ENCODE measurements at places on chromosomes 3 and 15. TPM values are rescaled to one million over a fixed set of nuclear protein-coding genes. Genes with fewer than 3 reads are reported as not detected.

GRCh38 chr3:105532251-105532650 lies 165.5 kb downstream of the ALCAM start:
- no peak for DNase-seq

GRCh38 chr3:184168363-184169120 lies 6.1 kb upstream of the AP2M1 start:
- DNase-seq: no peak

DNA sequence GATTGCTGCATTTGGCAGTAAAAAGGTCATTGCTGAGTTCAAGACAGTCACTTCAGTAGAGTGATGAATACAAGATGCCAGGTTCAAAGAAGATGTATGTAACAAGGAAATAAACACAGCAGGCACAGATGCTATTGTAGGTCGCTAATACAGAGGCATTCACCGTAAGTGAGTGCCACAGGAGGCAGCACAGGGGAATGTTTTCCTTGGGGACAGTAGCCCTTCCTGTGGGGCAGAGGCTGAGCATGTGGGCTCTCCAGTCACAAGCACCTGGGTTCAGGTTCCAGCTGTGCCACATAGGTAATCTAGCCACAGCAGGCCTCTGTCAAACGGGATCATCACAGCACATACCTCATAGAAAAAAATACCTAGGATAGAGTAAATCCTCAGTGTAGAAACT lies 86.3 kb downstream of the RSL24D1 start:
- no peak for DNase-seq

DNA sequence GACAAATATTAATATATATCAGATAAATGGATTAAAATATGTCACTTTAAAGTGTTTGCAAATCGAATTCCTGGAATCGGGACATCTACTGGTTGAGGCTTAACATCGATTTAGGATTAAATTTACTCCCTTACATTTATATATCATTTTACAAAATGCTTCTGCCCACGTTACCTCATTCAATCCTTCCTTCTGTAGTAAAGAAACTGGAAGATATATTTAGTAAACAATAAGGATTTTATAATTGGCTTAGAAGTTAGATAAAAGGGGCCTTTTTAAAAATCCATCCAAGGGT lies 1.3 kb downstream of the CLPX start:
- no peak for DNase-seq

Gene GAP43
- total RNA-seq: not detected

Gene PLAAT1
- 1.2 TPM for total RNA-seq

- DNase-seq: no peak
Measured at GRCh38 chr3:183038757-183039156, 58.4 kb upstream of the DCUN1D1 start.

GRCh38 chr3:1423566-1424089 lies 330.8 kb downstream of the CNTN6 start:
- DNase-seq: no peak

Measured in mesenteric fat pad (tissue), 1 donor.